Stimulated activated CD8-positive, alpha-beta memory T cell treated with anti-CD3 and anti-CD28 coated beads, Interleukin-7, amount 100 ng/mL, for 1 hour (primary cell): ENCODE measurements at places on chromosomes 2 and 18.

DNA sequence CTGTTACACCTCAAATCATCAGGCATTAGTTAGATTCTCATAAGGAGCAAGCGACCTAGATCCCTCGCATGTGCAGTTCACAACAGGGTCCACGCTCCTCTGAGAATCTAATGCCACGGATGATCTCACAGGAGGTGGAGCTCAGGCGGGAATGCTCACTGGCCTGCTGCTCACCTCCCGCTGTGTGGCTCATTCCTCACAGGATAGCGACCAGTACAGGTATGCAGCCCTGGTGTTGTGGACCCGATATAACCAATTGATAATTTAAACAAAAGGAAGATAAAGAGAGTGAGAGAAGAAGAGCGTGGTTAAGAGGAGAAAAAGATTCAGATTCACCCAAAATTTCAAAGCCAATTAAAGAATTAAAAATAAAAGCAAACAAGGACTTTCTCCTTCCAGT, 20.8 kb downstream of the TLK1 start:
- DNase-seq = no peak

GRCh38 chr2:54194761-54195750, 61.0 kb downstream of the TSPYL6 start:
- no peak for DNase-seq

DNA sequence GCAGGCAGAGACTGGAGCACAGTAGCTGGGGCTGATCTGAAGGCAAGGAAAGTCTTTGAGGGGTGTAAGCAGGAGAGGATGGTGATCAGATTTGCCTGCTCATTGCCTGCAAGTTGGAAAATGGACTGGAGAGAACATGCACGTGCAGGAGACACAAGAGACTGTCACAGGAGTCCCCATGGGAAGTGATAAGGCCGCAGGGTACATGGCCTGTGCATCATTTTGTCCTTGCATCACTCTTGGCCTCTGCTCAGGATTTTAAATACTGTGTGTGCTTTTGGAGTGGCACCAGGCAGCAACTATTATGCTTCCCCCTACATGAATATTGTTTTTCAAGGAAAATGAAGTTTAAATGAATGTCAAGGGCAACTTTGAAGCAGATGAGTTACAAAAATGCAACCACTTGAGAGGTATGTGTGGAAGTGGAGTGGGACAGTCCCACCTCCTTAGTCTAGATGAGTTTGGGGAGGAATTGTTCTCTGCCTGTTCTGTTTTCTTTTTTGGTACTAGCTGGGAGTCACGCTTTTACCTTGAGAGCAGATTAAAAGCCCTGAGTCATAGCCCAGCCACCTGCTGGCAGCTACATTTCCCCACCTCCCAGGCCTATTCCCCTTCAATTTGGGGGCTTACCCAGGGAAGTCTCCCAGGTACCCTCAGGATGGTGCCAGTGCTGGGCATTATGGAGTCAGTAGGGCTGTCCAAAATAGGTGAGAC, 19.3 kb downstream of the MAPK4 start:
- DNase-seq = no peak

DNA sequence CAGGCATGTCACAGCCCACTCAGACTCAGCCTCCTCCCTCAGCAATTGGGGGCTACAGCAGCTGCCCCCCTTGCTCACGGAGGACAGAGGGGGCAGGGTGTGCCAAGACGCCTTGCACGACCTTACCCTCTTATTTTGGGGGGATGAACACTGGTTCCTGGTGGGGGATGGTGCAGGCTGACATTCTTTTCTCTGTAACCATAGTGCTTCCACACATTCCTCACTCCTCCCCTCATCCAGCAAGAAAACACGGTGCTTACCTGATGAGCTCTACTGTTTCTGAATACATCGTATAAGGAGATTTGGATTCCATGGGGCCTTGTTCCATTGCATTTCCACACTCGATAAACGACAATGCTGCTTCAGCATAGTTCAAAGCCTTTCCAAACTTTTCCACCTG, 75.4 kb upstream of the REV1 start:
- DNase-seq = no peak

- DNase-seq = no peak
Observed at GRCh38 chr18:21820033-21820810, 79.6 kb downstream of the MIB1 start.
